Stimulated activated CD8-positive, alpha-beta memory T cell treated with anti-CD3 and anti-CD28 coated beads, Interleukin-15, amount 100 ng/mL, for 24 hours (primary cell): ENCODE measurements at places on chromosomes 2 and 18.

DNA sequence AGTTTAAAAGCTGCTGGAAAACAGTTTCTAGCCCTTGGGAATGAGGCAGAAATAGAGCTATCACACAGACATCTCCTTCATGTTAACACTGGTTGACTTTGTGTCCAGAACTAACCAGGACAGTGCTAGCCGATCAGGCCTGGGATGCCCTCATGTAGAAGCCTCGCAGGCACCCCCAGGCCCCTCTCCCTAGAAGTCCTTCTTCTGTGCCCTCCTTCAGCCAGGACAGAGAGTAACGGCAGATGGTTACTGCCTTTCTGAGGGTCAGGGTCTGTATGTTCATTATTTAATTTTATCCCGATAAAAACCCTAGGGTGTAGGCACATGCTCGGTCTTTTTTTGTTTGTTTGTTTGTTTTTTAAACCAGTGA is 10.7 kb upstream of the RPL31 start:
- DNase-seq, result no peak

DNA sequence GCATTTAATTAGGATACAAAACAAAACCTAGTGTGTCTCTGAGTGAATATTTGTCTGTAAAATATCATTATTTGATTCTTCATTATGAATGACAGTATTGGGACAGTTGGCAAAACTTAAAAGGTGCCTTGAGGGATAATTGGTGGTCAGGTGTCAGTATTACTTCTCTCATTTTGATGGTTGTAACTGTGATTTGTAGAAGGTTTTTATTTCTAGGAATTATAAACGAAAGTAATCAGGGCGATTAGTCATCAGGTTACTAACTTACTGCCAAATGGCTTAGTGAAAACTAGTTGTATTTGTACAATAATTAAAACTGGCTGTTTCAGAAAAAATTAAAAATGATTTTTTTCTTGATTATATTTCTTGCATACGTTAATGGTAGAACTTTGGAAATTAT is 117.6 kb downstream of the BIRC6 start:
- no peak for DNase-seq

GRCh38 chr18:55351980-55352714 is 235.8 kb downstream of the TCF4 start:
- DNase-seq, result no peak

GRCh38 chr2:102366406-102367112 is 11.0 kb downstream of the IL18R1 start:
- no peak for DNase-seq

- no peak for DNase-seq
These were observed 226.6 kb downstream of the ALPK2 start for GRCh38 chr18:58402247-58402646.

- no peak for DNase-seq
These were observed 796.1 kb downstream of the DCDC2C start for GRCh38 chr2:4499316-4500030.

DNA sequence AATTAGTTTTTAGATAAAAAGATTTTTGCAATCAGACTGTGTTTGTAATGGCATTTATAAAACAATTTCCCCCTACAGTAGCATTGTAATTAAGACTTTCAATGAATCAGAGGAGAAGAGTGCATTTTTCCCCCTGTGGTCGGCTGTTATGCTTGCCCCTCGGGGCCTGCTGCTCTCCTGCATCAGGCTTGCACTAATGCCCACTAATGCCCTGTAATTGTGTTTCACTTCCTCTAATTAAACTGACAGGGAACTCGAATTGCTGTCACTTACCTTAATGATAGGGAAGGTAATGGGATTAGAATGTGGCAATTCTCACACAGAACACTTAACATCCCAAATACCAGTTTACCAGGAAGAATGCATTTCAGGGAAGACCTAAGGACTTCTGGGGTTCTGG is 61.2 kb upstream of the LRRTM1 start:
- DNase-seq, result no peak

DNA sequence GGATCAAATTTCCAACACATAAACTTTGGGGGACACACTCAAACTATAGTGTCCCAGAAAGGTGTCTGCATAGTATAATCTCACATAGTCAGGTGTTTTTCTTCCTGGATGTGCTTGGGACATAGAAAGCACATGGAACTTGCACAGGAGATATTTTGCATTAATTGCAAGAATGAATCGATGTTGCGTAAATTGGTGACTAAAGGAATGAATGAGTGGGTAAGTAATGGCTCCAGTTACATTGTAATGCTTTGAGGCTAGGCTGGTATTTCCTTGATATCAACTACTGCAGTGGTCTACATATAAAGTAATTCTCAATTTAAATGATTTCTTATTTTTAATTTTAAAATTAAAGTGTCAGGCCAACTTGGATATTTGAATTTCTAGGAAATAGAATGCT is 53.4 kb downstream of the SH3RF3 start:
- no peak for DNase-seq

DNA sequence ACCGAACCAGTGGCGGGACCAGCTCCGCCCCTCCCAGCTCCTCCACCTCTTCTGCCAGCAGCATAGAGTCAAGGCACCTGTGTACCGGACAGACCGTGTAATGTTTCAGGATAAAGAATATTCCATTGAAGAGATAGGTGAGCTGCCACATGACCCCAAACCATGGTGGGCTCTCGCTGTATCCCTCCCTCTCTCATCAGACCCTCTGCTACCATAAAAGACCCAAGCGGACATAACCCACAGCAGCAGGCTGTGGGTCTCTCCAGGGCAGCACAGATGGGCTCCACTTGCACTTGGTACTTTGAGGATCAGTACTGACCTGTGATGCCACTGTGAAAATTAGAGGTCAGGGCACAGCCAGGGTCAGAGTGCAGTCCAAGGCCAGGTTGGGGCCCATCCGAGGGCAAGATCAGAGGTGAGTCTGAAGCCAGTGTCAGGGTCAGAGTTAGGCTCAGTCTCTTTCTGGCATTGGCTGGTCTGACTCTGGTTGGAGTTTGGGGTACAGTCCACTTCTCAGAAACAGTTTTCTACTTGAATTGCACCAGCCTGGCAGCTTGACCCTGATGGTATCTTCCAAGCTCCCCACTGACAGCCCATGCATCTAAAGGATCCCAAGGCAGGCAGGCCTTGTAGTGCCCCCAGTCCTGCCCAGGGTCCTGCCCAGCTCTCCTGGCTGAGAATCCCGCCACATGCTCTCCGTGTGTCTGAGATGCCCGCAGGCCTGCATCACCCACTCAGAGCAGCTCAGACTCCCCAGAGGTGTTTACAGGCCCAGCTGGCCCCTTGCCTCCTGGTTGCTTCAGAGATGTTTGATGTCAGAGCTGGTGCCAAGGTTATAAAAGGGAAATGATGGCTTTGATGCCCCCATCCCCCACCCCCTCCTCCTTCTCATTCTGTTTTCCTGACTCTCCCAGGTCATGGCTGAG is 212.1 kb downstream of the DYSF start:
- DNase-seq, result no peak

GRCh38 chr2:102143450-102143985 is 972 bp downstream of the IL1R1 start:
- no peak for DNase-seq

- no peak for DNase-seq
These were observed 37.3 kb upstream of the LNPK start for GRCh38 chr2:176039375-176039774.
